ENCODE measurements at places on chromosomes 12 and 14.

DNA sequence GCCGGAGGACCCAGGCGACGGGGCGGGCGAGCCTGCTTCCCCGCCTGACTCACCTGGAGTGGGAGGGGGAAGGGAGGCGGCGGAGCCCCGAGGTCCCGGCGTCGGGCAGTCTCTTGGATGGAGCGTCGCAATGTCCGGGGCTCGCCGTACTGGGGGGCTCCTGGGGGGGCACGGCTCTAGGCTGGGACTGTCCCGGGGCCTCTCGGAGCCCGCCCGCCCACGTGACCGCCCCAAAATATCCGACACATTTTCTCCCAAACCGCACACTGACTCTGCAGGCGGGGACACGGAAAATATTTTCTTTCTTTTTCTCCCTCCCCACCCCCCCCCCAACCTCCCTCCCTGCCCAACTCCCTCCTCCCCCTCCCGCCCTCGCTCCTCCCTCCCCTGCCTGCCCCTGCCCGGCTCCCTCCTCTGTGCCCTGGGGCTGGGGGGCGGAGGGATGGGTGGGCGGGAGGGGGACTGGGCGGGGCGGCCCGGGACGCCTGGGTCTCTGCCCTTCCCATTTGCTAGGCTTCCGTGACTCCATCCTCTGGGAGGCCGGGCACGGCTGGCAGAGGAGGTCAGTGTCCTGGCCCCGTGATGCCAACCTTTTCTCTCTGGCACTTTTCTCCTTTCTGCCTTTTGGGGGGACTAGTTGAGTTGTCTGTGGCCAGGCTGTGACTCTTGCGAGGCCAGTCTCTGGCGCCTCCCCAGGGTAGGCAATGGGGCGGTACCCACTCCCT lies at the start of gene RARG:
Gene RARG, minus strand, starts transcription at position 289 of the 725 bp plus-strand sequence. CDS start 4,664 bp downstream, outside the sequence.
- no peak for DNase-seq

- no peak for DNase-seq
These were observed 76.2 kb downstream of the BCL11B start for GRCh38 chr14:99195602-99196309.

DNA sequence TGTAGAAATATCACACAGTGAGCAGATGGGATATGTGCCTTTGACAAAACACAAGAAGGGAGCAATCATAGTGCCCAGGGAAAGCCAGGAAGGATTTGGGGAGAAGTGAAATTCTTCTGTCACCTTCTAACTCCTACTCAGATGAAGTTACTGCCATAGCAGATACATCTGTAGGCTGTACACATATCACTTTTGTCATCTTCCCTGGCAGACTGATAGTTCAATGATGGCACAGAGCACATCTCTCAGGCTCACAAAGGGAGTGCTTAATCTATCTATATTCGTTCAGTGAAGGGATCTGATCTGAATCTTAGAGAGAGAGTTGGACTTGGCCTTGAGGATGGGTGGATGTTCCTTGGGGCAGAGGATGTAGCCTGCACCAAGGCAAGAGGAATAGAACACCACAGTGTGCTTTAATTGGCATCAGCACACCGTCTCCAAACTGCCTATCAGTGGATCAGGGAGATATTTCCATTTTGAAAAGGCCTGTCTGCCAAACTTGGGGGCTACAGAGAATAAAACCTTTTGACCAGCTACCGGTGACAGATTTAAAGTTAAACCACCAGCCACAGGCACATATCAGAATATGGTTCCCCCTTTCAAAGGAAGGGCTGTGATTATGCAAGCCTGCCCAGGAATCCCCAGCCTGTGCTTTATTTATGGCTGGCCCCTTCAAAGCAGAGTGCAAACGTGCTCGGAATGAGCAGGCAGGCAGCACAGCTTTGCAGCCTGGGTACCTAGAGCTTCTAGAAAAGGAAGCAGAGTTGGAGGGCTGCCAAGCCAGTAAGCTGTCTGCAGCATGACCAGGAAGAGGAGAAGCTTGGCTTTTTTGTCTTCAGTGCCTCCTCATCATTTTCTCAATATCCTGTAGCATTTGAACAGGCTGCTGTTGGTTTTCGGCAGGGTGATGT lies 165.5 kb upstream of the DYRK2 start:
- peak; percentile 66 for DNase-seq

- no peak for DNase-seq
These were observed 744.3 kb downstream of the DIO2 start for GRCh38 chr14:79466938-79467527.

- DNase-seq: no peak
These were observed 13.0 kb upstream of the PNMA1 start for GRCh38 chr14:73727166-73727565.

- DNase-seq: no peak
These were observed 187.7 kb upstream of the TMTC1 start for GRCh38 chr12:29971446-29971845.

DNA sequence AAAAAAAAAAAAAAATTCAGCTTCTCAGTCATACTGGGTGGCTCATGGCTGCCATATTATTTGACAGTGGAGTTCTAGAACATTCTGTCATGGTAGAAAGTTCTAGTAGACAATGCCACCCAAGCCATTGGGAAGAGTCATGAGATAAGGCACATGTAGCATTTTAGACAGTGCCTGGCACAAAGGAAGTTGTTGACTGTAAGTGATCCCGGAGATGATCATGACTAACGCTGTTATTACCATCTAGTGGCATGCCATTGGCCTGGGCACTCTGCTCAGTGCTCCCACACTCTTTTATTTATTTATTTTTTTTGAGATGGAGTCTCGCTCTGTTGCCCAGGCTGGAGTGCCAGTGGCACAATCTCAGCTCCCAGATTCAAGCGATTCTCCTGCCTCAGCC lies 80.4 kb downstream of the FOXN4 start:
- DNase-seq: no peak

DNA sequence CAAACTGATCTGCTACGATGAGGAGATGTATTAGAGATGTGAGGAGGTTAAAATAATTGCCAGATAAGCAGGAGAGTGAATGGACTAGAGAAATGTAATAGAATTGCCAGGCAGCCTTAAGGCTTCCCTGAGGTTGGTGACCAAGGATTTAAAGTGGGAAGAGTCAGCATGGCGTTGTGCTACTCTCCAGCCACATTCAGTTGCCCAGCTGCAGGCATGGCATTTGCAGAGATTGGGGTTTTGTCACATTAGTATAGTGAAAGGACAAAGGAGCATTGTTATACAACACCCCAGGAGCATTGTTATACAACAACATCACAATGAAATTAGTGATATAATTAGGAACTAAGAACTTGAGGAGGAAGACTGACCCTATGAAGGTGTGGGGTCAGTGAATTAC lies 31.7 kb downstream of the MARK3 start:
- DNase-seq: no peak

DNA sequence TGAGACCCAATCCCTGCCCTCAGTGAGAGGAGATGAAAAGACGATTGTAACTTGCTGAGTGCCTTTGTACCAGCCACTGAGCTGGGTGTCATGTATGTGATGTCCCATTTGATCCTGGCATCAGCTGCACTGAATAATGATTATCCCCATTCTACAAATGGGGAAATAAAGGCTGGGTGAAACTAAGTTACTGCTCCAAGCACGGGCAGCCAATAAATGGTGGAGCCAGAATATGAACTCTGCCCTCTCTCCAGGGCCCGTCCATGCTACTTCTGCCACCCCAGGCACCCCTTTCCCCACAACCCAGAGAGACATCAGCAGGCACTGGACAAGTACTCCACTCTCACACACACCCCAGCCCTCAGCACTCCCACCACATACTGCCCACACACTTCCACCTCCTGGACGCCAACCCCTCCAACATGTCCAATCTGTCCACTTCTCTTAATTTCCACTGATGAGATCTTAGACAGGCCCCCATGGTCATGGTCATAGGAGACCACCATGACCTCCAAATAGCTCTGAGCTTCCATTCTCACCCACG lies 115.8 kb downstream of the DICER1 start:
- DNase-seq: no peak

- no peak for DNase-seq
These were observed 118.3 kb downstream of the LRIG3 start for GRCh38 chr12:58801986-58802385.

GRCh38 chr14:29799464-29800095 lies 128.1 kb downstream of the PRKD1 start:
- no peak for DNase-seq

DNA sequence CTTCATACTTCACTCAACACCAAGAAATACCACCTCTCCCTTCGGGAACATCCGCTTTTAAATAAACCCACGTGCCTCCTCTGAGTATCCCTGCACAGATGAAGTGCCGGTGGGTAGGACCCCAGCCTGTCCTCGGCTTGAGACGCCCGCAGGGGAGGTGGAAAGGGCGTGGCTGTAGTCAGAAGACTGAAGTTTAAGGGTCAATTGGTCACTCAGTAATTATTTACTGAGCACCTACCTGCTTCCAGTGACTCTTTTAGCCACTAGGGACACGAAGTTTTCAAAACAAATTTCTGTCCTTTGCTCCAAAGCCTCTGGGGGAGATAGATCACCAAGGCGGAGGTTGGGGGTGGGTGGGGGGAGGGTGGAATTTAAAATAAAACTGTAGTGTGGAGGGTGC lies 309.4 kb downstream of the VRK1 start:
- no peak for DNase-seq

DNA sequence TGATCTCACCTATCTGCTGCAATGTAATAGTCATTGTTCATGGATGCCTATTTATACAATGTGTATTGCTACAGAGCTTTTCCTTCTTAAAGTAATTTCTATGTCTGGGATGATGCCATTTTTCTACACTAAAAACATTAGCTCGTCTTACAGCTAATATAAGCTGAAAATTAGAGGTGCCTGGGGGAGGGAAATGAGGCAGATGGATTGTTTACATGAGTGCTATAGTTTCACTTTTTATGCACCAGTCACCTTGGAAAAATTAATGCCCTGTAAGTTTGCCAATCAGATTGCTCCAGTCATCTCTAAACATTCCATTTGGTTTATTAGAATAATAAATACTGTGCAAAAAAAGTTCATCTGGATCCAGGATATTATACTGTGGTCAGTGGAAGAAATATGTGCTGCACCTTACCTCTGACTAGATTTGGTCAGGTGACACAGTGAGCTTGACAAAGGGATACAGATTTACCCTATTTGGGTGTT lies 436.2 kb downstream of the RAD51B start:
- no peak for DNase-seq

- DNase-seq: peak; percentile 31
These were observed 947 bp downstream of the GAS2L3 start for GRCh38 chr12:100574187-100575074.

GRCh38 chr12:130155416-130156073 lies 6.7 kb upstream of the FZD10 start:
- DNase-seq: no peak

DNA sequence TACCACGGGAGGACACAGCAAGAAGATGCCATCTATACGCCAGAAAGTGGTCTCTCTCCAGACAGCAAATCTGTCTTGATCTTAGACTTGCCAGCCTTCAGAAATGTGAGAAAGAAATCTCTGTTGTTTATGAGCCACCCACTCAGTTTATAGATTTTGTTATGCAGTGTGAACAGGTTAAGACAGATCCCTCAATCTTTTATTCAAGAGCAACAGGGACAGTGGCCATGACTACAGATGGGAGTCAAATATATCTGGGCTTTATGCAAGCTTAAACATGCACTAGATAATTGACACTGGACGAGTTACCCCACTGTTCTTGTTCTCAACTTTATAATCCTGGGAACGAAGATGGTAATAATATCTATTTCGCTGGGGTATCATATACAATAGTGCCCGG lies 288.7 kb downstream of the RPAP3 start:
- no peak for DNase-seq

- peak; percentile 76 for DNase-seq
These were observed 12.9 kb downstream of the SPRYD3 start for GRCh38 chr12:53065975-53066931.

DNA sequence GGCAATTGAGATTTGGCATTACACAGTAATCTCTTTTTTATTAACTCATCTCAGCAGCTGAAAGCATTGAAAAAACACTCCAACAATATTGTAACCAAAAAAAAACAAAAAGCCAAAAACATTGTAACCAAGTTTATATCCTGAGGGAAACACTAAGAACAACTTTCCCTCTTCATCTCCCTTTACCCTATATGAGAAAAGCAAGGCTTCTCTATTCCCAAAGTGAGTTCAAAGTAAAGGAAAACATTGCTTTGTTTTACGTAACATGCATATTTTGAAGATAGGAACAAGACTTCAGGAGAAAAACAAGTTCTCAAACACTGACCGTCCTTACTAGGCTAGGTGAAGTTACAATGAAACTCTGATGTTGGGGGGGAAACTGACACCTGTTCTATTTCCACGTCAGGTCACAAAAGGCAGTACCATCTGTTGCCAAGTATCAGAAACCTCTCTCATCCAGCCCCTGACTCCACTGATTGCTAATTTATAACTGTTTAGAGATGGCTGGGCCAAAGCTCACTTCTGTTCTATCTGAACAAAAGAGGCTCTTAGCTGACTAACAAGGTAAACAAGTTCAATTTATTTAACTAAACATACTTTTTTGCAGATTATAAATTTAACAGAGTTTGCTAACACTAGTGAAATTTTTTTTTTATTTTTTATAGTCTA lies 67.9 kb upstream of the PLXNC1 start:
- DNase-seq: no peak

DNA sequence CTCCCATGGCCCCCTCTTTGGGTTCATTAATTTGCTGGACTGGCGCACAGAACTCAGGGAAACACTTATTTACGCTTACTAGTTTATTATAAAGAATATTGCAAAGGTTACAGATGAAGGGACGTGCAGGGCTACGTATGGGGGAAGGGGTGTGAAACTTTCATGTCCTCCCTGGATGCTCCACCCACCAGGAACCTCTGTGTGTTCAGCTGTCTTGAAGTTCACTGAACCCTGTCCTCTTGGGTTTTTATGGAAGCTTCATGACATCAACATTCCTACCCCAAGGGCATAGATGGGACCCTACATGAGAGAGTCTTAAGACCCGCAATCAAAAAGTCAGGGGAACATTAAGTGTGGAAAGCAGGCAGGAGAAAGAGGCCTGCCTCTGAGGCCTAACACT lies 58.1 kb downstream of the ADIPOR2 start:
- DNase-seq: no peak

- no peak for DNase-seq
These were observed 71.9 kb downstream of the RESF1 start for GRCh38 chr12:32031109-32031508.

DNA sequence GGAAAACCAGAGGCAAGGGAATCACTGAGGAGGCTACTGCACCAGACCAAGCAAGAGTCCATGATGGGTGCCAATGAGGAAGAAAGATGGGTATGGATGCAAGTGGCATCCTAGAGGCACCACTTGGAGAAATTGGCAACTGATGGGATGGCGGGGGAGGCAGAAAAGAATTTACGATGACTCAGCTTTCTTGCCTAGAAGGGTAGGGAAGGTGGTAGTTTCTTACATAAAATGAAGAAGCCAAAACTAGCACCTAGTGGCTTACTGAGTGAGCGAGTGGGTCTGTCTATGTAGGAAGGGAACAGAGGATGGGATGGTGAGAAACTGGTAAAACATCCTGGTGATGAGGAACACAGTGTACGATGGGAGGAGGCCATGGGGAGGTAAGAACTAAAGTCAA lies 80.8 kb downstream of the CIT start:
- no peak for DNase-seq

- no peak for DNase-seq
These were observed 7.0 kb upstream of the FICD start for GRCh38 chr12:108507971-108508642.
